ENCODE measurements at places on chromosomes 13 and 19. TPM values are rescaled to one million over a fixed set of nuclear protein-coding genes. Genes with fewer than 3 reads are reported as not detected.

TYK2 gene
- polyA plus RNA-seq = 95.8 TPM

SHISA7 gene
- 7.1 TPM for polyA plus RNA-seq

ERCC5 gene
- polyA plus RNA-seq = 67.5 TPM

RUBCNL gene
- polyA plus RNA-seq = 0.48 TPM

KIR2DL3 gene
- not detected for polyA plus RNA-seq

PINLYP gene
- 3.2 TPM for polyA plus RNA-seq

PRTN3 gene
- not detected for polyA plus RNA-seq

MEIOSIN gene
- not detected for polyA plus RNA-seq

PGLYRP1 gene
- polyA plus RNA-seq = not detected

LAIR1 gene
- not detected for polyA plus RNA-seq

LILRB3 gene
- not detected for polyA plus RNA-seq

KRTDAP gene
- not detected for polyA plus RNA-seq

SRRM5 gene
- not detected for polyA plus RNA-seq

NAPSA gene
- not detected for polyA plus RNA-seq
